Karpas-422 (cell line): ENCODE measurements at places on chromosomes 2 and 18.

DNA sequence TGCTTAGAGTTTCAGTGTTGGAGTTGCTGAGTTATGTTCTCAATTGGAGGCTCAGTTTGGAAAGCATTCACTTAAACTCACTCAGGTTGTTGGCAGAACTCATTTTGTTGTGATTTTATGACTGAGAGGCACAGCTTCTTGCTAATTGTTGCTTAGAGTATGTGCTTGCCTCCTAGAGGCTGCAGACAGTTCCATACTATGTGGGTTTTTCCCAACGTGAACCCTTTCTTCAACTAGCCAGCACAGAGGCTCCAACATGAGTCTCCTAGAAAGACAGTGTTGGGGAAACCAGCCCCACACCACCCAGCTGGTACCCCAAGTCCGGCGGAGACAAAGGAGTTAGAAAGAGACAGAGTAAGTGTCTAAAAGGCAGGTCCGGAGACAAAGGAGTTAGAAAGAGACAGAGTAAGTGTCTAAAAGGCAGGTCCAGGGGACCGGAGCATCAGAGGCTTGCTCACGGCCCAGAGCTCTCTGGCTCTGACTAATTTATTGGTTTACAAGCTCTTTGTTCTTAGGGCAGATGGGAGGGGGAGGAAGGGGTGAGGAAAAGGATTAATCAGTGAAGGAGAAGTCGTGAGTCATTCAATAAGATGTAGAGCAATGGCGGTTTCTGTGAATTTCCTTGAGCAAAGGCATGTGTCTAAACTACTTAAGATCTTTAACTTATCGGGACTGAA is 999.7 kb upstream of the LRRTM1 start:
- DNase-seq = no peak

- peak; percentile 69 for DNase-seq
Measured at GRCh38 chr2:172098650-172099471, 3.8 kb downstream of the DLX2 start.

- DNase-seq = no peak
Measured at GRCh38 chr2:196406-196805, 67.4 kb downstream of the SH3YL1 start.

DNA sequence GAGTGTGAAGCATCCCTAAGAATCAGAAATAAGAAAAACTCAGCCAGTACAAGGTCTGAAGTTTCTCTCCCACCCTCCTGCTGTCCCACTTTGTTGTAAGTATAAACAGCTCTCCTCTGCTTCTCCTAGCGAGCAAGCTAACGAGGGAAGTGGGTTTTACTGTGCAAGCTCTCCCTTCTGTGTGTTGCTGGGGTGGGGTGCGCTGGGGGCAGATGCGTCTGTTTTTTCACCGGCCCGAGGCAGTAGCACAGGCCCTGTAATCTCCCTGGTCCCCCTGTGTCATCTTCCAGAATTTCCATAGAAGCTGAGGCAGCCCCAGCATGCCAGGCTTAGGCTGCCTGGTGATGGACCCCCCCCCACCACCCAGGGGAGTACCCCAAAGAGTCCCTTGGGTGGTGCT is 9.4 kb upstream of the CXCR4 start:
- no peak for DNase-seq

DNA sequence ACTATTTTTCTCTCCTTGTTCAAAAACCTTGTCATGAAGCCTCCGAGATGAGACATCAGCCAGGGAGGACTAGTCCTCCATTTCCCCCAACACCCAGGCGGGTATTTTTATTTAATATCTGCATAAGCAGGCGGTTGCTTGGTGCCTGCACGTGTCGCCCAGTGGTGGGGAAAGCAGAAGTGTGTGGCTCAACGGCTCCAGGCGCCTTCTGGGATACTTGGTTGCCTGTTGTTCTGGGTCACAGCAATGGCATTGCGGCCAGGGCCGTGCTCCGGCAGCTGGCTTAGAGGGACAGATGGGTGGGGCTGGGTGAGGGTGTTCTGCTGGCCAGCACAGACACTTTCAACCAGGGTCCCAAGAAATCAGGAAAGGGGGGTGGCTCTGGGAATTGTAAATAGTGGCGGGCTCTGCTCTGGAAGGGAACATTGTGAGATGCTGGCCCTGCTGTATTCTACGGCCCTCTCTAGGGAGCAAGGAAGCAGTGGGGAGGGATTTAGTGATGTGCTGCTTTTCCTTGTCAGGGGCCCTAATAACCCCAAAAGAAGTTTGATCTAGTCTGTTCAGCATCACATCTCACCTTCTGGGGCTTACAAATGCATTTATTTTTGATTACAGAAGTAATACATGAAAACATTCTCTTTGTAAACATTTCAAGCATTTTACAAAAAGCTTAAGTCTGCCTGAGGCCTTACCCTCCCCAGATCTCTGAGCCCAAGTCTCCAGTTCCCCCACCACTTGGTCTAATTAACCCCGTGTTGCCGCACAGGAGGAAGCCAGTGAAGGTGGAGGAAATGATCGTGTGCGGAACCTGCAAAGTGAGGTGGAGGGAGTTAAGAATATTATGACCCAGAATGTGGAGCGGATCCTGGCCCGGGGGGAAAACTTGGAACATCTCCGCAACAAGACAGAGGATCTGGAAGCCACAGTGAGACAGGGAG is 1.1 kb downstream of the VAMP8 start:
- peak; percentile 90 for DNase-seq

DNA sequence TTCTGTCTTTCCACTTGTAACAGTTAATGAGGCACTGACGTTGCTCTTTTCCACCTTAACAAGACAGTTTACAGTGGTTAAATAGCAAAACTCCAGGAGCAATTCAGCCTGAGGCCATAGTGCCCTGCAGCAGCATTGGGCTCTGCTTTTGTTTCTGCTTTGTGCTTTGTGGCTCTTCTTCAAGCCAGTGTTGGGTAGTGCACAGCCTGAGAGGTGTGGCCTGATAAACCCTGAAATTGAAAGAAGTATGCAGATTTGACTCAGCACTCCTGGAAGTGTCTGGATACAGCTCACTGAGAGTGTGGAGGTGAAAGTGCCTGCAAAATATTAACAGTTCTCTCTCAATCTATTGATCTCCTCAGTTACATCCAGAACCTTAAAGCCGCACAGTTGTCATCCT is 63.0 kb downstream of the STK25 start:
- DNase-seq = no peak

GRCh38 chr2:134438371-134438770 is 184.5 kb downstream of the MGAT5 start:
- no peak for DNase-seq

- no peak for DNase-seq
Measured at GRCh38 chr2:7517088-7517487, 599.9 kb downstream of the RNF144A start.

DNA sequence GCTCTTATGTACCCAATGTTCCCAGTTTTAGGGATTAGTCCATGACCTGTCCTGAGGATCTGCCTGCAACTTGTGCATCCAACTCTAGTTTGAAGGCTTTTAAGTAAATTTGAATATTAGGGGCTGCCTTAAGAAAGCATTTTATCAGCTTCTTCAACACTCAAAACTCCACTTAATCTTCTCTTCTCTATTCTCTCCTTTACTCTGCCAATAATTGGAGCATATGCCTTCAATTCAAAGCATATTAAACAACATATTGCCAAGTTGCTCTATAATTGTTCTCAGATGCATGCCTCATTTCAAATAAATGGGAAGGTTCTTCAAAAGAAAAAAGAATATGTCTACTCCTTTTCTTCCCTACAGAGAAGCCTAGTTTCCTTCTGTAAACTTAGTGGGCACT is 84.8 kb upstream of the NCKAP5 start:
- DNase-seq = no peak

- DNase-seq = no peak
Measured at GRCh38 chr2:183192343-183192742, 68.1 kb downstream of the NUP35 start.

- DNase-seq = no peak
Measured at GRCh38 chr2:205982776-205983327, 103.1 kb downstream of the INO80D start.

DNA sequence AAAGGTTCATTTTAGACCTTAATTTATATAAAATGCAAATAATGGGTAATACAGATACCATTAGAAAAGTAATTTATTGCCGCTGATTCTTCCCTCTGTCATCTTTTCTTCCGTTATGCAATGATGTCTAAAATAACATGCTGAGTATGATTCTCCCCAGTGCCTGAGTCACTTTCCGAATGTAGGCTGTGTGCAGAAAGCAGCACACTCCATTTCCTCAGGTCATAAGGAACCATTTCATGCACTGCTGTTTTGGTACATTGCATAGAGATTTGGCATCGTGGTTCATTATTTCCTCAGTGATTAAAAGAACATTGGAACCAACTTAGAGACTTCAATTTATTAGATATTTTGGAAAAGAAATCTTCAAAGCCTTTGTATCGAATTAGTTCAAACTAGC is 173.5 kb downstream of the CDH2 start:
- no peak for DNase-seq

GRCh38 chr2:10566018-10566417 is 117.9 kb upstream of the ODC1 start:
- no peak for DNase-seq

- no peak for DNase-seq
Measured at GRCh38 chr2:102522890-102523289, 49.9 kb downstream of the SLC9A4 start.

DNA sequence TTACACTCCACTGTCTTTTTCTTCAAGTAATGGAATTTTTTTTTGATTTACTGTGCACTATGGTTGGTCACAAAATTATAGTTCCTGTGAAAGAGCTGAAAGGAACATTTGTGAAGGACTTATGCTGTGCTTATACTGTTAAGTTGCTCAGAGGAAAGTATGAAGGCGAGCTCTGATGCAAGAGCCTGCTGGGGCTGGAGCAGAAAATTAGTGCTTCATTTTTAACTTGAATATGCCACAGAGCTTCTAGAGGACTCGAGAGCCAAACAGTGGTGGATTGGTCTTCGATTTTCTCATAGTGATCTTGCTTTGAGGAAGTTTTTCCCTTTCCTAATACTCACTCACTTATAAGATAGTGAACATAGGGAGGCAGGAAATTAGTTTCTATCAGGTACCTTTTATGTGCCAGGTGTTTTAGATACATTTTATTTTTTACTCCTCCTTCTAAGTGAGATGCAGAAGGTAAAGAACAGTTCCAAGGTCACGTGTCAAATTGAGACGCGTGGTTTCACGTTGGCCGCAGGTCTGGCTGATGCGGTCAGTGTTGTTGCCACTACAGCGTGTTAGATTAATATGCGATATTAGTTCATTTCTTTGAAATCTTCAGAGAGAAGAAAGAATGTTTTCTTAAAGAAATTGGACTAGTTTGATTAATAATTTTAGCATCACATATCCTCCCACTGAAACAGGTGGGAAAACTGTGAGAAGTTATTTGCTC is 20.2 kb downstream of the GATA6 start:
- DNase-seq = no peak

GRCh38 chr18:56641714-56642337 is 3.4 kb upstream of the TXNL1 start:
- DNase-seq = no peak

GRCh38 chr2:44367591-44367990 is 5.8 kb downstream of the CAMKMT start:
- no peak for DNase-seq

DNA sequence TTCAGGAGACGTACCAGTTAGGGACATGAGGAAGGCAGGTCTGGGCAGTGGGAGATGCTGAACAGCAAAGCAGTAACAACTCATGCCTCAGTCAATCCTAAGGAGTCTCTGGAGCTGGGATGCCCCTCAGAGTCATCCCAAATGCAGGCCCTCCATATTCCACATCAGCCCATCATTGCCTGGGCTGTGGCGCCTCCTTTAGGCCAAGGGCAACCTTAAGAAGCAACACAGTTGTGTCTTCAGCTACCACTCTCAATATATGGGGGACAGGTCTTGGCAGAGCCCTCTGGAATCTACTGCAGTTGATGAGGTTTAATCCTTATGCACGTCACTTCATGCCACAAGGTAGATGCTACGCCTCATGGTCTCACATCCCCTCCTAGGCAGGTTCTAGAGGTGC is 682.0 kb upstream of the RAB6C start:
- peak; percentile 55 for DNase-seq

- no peak for DNase-seq
Measured at GRCh38 chr2:212970132-212970531, 181.3 kb downstream of the IKZF2 start.

DNA sequence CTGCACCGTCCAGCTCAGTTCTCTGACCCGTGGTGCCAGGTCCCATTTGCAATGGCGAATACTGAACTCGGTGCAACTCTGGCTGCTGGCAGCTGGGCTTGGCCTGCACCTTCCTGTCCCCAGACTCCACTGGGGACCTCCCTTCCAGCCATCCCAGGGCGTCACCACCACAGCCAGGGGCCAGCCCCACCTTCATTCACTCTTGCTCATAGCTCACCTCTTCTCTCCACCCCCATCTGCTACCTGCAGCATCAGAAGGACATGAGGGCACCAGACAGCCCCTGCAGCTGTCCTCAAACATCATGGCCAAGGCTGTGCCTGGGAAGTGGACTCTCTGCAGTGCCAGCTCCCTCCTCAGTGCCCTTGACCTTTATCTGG is 16.2 kb upstream of the ALPI start:
- no peak for DNase-seq

GRCh38 chr2:145064511-145064910 is 544.6 kb upstream of the ZEB2 start:
- no peak for DNase-seq

DNA sequence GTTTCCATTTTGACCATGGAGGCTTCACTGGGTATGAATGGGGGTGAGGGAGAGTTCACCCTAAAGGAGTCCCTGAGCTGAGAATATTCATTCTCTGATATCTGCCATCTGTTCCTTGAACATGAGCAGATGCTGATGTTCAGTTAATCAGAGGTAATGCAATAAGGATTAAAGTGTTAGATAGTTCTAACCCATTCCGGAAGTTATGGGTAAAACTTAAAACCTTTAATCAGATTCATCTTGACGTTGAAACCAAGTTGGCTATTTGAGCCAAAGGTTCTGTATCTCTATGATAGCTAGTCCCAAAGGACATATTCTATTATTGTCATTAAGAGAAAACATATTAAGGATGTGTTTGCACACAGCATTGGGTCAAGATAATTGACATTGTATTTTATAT is 268.9 kb downstream of the PLCL1 start:
- DNase-seq = no peak

DNA sequence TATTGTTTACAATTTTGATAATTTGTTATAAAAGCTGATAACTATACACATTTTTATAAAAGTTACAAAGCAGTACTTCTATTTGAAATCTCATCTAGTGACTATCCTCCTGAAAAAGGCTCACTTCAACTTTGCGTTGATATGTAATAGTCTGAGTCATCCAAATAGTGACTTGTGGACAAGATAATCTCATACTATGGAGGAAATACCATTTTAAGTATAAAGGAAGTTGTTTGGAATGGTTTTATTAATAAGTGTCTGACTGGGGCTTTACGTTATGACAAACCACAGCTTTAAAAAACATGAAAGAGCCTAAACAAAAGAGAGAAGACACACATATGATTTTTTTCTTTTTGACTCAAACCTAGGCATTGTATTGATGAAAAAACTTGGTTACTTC is 272.3 kb upstream of the COL3A1 start:
- DNase-seq = no peak

- DNase-seq = no peak
Measured at GRCh38 chr2:196913691-196914090, 12.8 kb downstream of the PGAP1 start.
